Activated T-cell treated with anti-CD3 and anti-CD28 coated beads for 4 hours (primary cell): ENCODE measurements at places on chromosomes 7 and 10.

DNA sequence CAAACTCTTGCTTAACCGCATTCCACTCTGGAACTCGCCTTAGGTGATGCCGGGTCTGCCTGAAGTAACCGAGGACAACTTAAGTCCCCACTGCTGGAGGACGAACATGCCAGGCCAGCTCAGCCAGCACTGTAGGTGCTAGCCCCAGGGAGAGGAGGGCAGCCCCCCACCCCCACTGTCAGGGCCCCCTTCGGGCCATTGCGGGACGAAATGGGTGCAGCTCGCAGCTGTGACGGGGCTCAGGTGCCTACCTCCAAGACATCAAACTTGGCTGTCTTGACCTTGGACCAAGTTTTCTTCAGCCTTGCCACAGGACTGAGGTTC lies 60.4 kb downstream of the CSGALNACT2 start:
- DNase-seq, result no peak

DNA sequence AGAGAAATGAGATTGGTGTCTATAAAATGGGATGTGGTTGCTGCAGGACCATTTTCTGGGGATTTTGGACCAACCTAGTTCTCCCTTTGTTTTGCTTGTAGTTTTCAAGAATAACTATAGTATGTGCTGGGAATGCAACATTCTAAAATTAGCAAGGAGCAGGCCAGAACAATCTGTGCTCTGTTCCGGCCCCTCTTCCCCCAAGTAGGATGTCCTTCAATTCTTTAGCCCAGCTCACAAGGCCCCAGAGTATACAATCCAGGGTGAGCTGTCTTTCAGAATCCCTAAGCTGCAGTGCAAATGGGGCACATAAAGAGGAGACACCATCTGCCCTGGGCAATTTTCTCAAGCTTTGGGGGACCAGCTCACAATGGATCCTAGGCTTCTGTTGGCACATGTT lies 809.1 kb downstream of the TNS3 start:
- no peak for DNase-seq

GRCh38 chr10:44843484-44843883 lies 67.7 kb upstream of the TMEM72 start:
- DNase-seq, result no peak

GRCh38 chr7:97226541-97226940 lies 109.0 kb downstream of the SDHAF3 start:
- no peak for DNase-seq

DNA sequence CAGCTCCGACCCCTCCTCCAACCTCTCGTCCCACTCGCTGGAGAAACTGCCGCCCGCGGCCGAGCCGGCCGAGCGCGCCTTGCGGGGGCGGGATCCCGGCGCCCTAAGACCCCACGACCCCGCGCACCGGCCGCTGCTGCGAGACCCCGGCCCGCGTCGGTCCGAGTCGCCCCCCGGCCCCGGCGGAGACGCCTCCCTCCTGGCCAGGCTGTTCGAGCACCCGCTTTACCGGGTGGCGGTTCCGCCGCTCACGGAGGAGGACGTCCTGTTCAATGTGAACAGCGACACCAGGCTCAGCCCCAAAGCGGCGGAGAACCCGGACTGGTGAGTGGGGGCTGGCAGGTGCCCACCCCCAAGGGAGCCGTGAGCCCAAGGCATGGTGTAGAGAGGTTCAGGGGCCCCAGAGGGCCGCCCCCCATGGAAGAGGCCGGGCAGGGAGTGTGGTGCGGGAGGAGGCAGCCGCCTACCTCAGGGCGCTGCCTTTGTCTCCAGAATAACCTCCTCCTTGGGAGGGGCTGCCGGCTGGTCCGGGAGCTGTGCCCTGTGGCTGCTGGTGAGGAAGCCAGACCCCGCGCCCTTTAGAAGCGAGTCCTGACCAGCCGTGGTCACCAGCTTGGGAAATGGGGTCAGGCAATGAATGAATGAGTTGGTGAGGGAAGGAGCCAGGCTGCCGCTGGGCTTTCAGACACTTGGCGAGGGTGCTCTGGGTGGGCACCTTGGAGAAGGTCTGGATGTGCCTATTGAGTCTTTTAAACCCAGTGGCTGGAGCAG lies 1.3 kb downstream of the FAM20C start:
- no peak for DNase-seq

GRCh38 chr10:58282615-58283014 lies 13.7 kb downstream of the CISD1 start:
- no peak for DNase-seq

DNA sequence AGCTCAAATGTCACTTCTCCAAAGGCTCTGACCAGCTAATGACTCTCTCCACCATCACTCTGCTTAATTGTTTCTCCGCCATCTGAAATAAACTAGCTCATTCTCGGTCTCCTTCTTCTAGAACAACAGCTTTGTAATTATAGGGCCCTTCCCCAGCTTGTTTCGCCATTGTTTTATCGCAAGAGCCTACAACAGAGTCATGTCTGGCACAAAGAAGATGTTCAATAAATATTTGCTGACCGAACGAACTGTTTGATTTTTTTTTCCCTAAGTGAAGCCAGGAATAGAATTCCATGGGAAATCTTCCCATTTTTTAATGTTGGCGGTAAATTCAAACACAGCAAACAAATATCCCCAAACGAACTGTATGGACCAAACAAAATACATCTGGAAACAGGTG lies 63.8 kb upstream of the NMT2 start:
- DNase-seq, result no peak

GRCh38 chr10:125233726-125234125 lies 73.4 kb upstream of the CTBP2 start:
- no peak for DNase-seq

GRCh38 chr10:96496281-96496925 lies 17.3 kb downstream of the TLL2 start:
- no peak for DNase-seq

DNA sequence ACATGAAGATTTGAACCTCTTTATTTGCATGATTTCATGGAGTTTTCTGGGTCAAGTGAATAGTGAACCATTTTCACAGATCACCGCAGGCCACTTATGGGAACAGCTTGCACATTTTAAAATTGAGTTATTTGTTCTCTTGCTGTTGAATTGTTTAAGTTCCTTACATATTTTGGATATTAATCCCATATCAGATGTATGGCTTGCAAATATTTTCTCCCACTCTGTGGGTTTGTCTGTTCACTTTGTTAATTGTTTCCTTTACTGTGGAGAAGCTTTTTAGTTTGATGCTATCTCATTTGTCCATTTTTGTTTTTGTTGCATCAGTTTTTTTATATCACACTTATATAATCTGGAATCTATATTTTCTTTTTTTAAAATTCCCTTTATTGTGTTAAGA lies 14.1 kb upstream of the ZC3HAV1L start:
- DNase-seq, result no peak

DNA sequence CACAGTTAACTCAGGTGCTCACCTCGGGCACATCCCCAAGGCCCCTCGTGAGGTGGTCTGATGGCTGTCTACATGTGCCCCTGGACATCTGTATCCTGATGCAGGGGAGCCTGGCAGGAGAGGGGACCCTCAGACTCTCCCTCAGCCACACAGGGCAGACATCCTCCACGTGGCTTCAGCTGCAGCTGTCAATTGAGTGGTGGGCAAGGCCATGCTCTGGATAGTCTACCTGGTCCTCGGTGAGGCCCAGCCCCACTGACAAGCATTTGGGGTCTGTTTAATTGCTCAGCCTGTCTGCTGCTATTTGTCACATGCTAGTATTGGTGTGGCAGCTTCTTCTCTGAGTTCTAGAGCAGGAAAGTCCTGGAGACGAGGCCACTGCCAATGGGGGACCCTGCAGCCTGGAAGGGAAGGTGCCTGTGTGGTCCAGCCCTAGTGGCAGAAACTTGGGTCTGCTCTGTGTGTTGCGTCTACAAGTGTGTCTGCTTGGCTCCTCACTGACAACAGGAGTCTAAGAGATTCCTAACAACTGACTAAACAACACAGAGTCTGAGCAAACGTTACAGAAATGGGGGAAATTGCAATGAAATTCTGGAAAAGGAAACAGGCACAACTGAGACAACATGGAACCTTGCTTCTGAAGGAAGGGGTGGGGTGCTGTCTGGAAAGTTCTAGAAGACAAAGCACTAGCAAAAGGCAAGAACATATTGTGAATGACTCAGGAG lies 59.3 kb upstream of the IGFBP3 start:
- no peak for DNase-seq

DNA sequence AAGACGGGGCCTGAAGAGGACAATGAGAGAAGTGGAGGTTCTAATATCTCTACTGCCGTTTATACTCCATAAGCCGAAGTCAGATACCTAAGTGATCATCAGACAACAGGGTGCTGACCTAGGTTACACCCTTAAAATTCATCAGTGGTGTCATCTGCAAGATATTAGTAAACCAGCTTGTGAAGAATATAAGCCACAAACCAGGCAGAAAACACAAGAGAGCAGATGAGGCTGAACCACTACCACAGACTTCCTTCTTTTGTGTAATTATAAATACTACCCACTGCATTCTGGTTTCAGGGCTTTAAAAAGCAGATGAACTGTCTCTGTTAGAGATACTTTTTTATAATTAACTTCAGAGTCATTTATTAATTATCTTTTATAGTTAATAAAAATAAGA lies 69.0 kb upstream of the LRRC17 start:
- DNase-seq, result no peak

GRCh38 chr10:44724415-44725174 lies 186.5 kb upstream of the TMEM72 start:
- DNase-seq, result no peak

DNA sequence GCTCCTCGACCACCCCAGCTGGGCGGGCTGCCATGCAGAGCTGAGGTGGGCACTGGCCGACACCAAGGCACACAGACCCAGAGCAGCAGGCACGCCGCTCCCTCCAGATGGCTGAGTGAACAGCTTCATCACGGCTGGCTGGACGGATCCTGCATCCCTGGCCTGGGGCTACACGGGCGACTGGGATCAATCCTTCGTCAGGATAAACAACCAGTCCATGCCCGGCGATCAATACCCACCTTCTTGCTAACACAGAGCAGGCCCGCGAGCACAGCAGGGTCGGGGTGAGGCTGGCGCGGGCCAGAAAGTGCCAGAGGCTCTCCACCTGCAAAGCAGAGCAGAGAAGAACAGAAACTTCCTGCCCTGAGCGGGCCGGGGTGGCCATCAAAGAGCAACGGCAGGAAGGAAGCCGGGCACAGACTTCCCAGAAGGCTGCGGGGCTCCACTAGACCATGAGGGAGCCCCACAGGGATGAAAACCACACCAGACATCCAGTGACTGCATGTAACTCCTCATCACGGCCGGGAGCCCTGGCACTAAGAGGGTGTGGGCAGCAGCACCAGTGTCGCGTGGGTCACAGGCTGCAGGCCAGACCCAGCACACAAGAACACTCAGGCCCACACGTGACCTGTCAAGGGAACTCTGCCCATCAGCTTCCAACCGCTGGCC lies 166.4 kb downstream of the MAD1L1 start:
- no peak for DNase-seq

DNA sequence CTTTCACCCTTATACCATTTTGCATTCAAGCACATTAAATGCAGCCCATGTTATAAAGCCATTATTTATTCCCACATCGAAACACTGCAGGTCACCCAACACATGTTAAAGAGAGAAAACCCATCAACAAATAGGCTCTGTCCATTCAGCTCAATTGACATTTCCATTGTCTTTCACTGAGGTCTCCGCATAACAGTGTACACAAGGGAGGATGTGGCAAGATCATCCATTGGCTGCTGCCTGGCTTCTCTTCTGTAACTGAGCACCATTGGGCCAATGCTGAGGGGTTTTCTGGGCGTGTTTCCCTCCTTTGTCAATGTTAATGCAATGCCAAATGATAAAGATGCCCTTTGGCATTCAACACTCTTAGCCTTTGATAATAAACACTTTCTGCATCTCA lies 278.1 kb upstream of the SP4 start:
- DNase-seq, result no peak

DNA sequence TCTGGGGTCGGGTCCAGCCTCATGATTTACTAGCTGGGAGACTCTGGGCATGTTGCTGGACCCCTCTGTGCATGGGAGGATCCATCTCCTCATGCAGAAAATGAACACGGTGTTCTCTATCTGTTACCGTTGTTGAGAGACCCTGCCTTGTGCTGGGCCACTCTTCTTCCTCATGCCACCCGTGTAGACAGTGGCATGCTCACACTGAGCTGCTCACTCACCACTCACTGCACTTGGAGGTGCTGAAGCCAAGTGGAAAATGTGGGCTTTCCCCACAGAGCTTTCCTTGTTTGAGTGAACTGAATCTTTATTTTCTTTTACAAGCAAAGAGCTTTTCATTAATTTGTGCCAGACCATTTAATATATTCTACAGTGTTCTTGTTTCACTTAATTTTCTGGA lies 77.5 kb upstream of the GDF10 start:
- DNase-seq, result no peak

DNA sequence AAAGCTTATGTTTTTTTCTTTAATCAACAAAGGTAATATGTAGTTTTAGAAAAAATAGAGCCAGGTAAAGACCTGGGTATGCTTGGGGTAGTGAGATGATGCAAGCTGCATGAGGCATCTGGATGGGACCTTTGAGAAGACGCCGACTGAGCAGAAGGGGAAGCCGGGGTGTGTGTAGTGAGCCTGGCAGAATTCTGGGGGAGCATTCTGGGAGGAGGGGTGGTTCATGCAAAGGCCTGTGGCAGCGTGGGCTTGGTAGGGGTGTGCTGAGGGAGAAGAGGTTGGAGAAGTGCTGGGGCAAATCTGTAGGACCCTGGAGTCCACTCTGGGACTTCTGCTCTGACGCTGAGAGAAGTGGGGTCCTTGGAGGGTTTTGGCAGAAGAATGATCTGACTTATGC lies 33.9 kb upstream of the SHH start:
- no peak for DNase-seq

- no peak for DNase-seq
These were observed 127.8 kb downstream of the ITGB8 start for GRCh38 chr7:20458521-20458920.

DNA sequence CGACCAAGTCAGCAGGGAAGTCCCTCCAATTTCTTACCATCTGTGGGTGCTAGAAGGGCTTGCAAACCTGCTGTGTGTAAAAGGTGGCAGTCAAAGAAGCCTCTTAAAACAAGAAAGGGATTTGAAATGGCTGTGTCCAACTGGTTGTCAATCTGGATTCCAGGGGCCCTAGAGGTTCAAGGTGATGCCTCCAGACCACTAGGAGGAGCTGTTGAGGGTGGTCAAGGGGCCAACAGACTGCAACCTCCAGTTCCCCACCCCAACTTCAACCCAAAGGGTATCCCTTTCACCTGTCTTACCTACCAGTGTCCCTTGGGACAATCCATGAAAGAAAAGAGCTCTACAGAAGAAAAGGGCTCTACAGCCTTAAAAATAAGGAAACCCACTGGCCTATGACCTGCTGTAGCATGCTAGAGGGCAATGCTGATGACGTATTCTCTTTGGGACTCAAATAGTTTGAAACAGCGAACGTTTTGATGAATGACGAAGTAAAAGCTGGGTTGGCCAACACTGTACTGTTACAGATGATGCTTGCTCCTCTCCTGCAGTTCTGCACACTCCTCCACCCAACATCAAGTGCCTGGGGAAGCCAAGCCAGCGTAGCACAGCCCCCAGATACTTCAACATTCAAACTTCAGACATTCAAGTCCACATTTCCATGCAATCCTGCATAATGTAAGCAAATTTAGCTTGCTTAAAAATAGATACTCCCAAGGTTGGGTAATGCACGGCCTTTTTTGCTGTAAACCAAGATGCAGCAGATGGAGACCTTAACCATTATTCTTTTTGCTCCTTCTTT lies 45.9 kb upstream of the WDR11 start:
- DNase-seq, result no peak

- DNase-seq, result no peak
These were observed 59.8 kb downstream of the COL13A1 start for GRCh38 chr10:69861251-69862240.
